HEK293T (cell line): ENCODE measurements at places on chromosomes 16 and 17.
A peak's percentile ranks its signal among the peaks of the same experiment; 100 is the strongest.

DNA sequence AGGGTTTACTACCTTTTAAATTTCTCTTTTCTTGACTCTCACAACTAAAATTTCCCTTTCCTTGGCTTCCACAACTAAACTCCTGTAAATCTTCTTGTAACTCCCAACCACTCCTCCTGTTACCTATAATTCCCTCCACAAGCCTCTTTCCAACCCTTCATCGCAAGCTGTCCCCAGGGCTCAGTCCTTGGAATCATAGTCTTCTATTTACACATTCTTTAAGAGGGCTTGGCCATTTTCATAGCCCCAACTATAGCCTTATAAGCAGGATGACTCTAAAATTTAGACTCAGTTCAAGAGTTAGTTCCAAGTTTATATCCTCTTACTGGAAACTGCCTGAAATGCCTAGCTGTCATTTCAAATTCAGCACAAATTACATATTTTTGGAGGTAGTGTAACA, 23.9 kb downstream of the GLG1 start:
- DNase-seq: no peak

DNA sequence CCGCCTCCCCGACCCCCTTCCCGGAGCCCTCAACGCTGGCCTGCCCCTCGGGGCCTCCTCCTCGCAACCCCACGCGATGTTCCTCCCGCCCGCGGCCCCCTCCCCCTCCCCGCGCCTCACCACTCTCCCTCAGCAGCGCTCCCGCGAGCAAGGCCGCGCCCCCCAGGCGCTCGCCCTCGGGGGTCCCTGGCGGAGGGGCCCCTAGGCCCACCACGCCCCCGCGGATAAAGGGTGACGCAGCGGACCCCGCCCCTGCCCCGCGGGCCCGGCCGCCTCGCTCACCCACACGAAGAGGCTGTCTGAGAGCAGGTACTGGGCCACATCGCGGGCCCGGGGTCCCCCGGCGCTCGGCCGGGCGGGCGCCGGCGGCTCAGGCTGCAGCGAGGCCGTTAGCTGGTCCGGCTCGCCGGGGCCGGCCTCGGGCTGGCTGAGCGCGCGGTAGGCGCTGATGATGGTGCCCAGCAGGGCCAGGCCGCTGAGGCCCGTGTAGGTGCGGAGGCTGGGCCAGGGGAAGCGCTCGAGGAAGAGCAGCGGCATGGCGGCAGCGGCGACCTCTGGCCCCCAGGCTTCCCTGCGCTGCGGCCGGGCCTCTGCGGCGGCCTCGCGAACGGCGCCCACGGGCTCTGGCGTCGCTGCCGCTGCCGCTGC, 430 bp downstream of the AMFR start:
- peak; percentile 37 for DNase-seq

DNA sequence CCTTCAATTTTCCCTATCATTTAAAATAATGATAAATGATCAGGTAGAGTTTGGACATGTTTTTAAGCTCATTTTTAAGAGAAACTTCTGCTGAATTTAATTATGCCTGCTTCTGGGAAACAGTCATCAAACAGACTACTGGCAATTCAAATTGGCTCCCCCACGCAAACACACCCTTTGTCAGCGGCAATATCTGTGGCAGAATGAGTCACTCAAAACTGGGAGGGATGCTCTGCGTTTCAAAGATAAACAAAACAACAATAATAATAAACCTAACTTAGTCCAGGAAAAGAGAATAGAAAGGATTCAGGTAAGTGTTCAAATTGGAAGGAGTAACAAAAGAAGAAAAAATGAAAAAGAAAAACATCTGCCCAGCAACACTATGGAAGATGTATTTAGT, 108.1 kb upstream of the ERCC4 start:
- DNase-seq: no peak

- no peak for DNase-seq
Measured at GRCh38 chr16:15701367-15701766, 51.3 kb downstream of the NDE1 start.

GRCh38 chr17:16215965-16216316, 607 bp upstream of the NCOR1 start:
- peak; percentile 27 for DNase-seq

DNA sequence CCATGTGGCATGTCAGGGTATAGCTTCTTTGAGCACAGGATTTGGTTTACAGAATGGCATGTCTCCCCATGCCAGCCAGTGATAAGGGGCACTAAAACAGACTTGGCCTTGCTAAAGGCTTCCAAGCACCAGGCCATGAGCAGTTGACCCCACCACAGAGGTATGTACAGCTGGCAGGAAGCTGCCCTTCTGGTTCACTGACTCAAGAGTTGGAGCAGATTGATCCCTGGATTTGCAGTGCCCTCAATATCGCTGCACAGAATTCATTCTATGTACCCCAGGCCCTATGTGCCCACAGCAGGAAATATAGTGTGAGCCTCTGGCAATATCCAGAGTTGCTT, 24.3 kb downstream of the HLF start:
- DNase-seq: no peak

- DNase-seq: peak; percentile 60
Measured at GRCh38 chr17:65794572-65794971, 233.1 kb upstream of the AXIN2 start.

DNA sequence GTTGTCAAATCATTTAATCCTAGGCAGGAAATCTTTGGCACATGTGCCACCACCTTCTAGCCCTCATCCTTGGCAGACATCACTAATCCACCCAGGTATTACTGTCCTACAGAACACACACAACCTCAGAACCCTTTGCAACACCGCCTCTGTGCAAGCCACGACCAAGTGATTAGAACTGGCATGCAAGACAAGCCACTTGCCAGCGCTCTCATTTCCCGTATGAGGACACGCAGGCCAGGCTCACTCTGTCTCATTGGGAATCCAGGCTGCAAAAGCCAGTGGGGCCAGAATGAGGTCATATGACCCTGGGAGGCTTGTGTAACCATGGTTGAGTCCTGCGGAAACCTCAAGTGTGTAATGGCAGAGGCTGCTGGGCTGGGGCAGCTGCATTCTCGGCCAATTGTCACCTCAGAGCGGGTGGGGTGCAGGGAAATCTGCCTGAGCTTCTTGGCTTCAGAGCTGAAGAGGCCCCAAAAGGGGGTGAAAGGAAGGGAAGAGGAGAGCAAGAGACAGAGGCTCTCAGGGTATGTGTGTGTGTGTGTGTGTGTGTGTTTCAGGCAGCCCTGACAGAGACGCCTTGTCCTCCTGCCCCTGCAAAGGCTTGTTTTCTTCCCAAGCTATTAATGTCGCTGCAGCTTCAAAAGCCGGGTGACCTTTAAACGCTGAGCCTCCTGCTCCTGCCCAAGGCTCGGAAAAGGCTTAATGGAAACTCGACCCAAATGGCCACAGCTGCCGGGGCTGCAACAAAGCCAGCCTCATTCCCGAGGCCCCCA, 43.2 kb upstream of the MRPS23 start:
- DNase-seq: peak; percentile 37

- no peak for DNase-seq
Measured at GRCh38 chr16:85105475-85105874, 6.8 kb downstream of the CIBAR2 start.

DNA sequence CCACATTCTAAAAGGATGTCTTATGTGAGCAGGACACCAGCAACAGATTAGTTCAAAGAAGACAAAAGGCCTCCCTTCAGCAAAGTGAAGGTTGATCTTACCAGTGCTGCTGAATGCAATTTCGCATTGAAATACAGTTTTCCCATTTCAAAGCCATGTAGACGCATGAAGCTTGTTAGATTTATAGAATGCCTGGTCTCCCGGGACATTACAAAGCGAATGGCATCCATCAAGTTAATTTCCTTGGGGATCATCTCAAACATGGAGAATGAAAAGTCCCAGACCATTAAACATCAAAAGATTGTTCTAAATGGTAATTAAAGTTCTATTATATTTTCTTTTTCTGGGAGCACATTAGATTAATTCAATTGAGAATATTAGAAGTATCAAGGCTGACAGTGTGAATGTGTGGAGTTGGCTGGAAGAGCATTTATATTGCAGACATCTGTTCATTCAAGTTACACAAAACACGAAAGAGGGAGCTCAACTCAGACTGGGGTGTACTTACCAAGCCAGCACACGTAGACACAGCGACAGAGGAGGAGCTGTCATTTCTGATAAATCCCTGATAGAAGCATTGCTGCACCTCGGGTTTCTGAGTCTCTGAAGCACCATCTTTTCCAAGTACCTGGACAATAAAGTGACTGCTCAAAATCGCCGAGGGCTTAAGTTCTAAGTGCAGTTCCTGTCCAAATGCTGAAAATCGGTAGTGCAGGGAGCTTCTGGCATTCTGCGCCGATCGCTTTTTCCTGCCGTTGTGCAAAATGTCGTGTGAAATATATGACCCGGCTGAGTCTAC, 3.8 kb downstream of the ADAMTS18 start:
- no peak for DNase-seq

- peak; percentile 67 for DNase-seq
Measured at GRCh38 chr16:24609740-24610415, 70.5 kb downstream of the RBBP6 start.

- DNase-seq: no peak
Measured at GRCh38 chr17:57285701-57286100, 29.4 kb downstream of the MSI2 start.

DNA sequence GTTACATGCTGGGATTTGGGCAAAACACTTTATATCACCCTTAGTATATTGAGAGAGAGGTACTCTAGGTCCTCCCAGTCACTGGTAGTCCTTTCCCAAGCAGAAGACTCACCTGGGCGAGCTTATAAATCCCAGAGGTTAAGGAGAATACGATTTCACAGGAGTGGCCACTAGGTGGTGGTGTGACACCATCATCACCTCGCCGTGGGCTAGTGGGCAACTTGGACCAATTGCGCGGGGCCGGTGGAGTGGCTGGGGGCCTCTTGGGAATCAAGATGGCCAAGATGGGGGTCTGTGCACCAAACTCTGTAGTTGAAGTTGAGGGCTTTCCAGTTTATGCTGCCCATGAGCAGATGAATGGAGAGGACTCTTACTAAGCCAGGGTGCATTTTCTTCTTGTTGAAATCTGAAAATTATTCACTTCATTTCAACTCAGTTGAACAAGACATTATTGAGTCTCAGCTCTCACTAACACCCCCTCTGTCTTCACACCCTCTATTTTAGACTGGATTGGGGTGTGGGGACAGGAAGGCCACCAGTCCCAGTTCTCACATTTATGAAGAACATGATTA, 38.2 kb upstream of the PIRT start:
- DNase-seq: peak; percentile 61

DNA sequence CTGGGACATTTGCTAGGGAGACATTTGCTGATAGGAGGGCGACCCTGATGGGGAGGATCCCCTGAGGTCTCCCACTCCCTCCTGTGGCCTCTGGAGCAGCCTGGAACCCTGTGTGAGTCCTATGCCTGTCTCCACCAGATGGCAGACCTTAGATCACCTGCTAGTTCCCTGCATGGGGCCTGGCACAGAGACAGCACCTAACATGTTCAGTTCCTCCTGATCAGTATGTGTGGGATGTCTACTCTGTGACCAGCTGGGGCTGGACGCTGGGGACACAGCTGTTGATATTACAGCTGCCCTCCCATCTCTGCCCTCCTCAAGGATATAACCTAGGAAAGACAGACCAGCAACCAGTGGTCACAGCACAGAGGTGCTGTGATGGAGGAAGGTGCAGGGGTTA, 1.1 kb upstream of the ADCY7 start:
- DNase-seq: no peak

DNA sequence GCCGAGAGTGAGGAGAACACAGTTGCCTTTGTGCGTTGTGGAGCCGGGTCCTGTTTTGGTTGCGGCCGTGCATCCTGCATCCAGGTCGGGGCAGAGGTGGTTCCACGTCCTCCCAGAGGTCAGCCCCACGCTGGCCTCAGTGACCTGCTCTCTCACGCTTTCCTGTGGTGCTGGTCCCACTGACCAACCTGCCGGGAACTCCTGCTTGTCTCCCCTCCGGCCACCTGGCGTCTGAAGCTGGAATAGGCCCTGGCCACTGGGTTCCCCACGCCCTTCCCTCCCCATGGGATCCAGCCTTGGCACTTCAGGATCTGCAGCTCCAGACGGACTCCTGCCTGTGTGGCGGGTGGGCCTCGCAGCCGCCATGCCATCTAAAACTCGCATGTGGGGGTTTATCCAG, 85.5 kb upstream of the ZNF750 start:
- no peak for DNase-seq
